ENCODE measurements at places on chromosomes 16 and 17.

DNA sequence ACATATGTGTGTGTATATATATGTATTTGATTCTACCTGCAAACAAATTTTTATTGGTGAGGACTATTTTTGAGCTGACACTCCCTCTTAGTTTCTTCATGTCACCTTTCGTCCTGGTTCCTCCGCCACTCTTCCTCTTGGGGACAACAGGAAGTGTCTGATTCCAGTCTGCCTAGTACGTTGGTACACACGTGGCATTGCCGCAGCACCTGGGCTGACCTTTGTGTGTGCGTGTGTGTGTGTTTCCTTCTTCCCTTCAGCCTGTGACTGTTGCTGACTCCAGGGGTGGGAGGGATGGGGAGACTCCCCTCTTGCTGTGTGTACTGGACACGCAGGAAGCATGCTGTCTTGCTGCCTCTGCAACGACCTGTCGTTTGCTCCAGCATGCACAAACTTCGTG, 29.4 kb upstream of the CACNG5 start:
- DNase-seq: no peak

DNA sequence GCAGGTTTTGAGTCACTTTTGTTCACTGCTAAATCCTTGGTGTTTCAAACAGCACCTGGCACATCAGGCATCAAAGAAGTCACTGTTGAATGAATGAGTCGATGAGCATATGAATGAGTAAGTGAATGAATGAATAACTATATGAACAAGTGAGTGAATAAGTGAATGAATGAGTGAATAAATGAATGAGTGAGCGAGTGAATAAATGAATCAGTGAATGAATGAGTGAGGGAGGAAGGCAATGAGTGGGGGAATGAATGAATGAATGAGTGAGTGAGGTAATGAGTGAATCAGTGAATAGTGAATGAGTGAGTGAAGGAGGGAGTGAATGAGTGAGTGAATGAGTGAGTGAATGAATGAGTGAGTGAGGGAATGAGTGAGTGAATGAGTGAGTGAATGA, 28.8 kb downstream of the TMEM114 start:
- no peak for DNase-seq

- DNase-seq: no peak
Measured at GRCh38 chr17:55410722-55411462, 10.7 kb downstream of the MMD start.

DNA sequence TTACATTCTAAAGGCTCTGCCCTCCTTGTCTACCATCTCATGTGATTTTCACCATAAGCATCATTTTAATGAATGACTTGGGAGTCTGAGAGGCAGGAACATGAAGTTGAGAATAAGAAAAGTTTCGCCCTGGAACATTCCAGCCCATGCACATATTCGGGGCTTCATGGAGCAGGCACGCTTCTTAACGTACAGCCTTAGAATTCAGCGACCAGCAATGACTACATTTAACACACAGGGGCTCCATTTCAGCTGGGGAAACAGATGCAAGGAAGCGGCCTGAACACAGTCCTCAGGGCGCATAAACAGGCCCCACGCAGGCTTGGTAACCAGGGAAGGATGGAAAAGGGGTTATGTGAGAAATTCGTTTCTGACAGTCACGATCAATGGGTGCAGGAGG, 357.4 kb downstream of the SLC39A11 start:
- DNase-seq: no peak

DNA sequence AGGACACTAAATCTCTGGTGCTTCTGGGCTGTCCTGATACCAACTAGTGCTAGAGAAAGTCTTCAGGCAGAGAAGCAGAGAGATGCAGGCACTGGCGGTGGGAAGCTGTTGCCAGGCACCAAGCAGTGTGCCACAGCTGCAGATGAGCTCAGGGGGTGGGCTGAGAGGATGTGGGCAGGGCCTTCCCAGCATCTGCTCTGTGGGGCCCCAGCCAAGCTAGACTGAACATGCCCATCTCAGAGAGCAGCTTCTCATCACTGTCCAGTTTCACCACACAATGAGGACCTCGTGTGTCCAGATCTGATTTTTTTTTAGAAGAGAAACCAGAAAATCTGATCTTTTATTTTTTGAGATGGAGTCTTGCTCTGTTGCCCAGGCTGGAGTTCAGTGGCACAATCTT, 17.1 kb downstream of the PSKH1 start:
- no peak for DNase-seq

DNA sequence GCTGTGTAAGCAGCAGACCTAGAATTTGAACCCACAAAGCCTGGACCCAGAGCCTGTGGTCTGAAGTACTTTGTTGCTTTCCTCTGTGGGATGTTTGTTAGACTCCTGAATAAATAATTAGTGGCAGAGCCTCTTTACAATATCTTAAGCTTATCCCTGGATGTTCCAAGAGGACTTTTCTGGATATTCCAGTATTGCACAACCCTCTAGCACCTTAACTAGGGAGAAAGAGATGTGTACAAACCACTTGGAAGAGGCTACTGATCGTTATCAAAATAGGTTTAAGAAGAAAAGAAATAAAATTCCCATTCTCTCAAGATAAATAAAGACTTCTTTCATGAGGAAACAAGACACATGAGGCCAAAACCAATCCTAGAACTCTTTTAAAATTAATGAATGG, 632.4 kb downstream of the CDH11 start:
- no peak for DNase-seq

GRCh38 chr17:69457603-69458002, 43.1 kb downstream of the MAP2K6 start:
- no peak for DNase-seq

- no peak for DNase-seq
Measured at GRCh38 chr16:68062910-68063393, 22.2 kb upstream of the NFATC3 start.

GRCh38 chr17:49696233-49696761, 11.5 kb downstream of the SLC35B1 start:
- DNase-seq: peak; percentile 73

DNA sequence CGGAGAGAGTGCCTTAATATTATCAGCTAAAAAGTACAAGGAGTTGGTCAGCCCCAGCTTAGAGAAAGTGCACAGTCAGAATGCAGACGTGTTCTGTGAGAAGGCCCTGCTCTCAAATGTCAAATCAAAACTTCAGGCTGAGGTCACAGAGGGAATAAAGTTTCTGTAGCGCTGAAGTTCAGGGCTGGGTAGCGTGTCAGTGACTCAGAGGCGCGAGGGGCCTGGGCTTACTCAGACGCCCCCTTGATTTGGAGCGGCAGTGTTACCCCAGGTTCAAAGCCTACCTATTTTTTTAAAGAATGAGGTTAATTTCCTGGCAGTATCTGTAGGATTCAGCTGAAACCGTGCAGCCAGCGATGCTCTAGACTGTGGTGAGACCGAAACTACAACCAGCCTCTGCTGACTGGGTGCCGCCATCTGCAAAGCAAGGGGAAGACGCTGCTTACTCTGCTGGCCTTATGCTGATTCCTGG, 4.8 kb downstream of the CIAO3 start:
- no peak for DNase-seq

DNA sequence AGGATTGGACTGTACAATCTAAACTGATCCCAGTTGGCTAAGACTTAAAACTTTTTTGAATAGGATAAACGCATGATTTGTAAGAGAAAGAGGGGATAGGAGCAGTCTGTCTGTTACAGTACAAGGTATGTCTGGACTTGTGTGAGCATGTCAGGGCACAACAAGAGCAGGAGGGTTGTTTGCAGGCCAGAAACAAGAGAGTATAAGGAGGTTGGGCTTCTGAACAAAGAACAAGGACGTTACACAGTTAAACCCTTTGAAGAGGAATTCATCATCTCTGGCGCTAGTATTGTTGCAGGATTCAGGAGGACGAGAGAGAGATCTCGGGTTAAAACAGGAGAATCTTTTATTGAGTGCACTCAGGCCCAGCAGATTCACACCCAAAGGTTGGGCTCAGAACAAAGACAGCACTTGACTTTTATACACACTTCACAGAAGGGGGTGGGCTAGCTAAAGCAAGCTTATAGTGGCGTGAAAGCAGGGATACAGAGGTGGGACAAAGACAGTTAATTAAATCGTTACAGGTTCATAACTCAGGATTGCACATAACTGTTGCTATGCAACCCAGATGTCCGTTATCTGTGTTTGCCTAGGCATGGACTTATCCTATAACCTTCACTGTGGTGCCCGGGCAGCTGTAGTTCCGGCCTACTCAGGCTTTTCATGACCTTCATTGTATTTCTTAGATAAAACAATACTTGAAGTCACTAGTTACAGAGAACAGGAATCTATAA, 34.3 kb downstream of the SEC14L1 start:
- DNase-seq: no peak

DNA sequence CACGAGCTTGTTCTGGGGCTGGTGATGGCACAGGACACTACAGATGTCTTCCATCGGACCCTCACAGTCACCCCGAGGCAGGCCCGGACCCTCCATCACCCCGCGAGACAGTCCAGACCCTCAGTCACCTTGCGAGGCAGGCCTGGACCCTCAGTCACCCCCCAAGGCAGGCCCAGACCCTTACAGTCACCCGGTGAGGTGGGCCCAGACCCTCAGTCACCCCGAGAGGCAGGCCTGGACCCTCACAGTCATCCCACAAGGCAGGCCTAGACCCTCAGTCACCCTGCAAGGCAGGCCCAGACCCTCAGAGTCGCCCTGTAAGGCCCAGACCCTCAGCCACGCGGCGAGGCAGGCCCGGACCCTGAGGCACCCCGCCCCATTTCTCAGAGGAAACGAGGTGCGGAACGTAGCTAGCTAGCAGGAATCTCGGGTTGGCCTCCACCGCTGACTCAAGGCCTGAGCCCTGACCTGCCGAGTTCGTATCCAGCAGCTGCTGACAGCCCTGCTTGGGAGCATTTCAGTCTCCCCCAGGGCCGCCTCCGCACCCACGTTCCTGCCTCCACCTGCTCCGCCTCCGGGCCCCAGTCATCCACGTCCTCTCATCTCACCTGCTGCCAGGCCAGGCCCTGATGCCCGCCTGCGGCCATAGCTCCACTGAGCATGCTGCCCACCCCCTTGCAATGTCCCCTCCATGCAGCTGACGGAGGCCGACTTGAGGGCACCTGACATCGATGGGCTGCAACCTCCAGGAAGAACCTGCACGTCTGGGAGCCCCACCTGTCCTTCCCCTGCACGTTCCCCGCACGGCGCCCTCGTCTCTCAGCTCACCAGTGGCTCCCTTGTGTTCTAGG, 28.7 kb downstream of the RPH3AL start:
- no peak for DNase-seq

GRCh38 chr17:75271955-75272847, 1.2 kb upstream of the MIF4GD start:
- no peak for DNase-seq

DNA sequence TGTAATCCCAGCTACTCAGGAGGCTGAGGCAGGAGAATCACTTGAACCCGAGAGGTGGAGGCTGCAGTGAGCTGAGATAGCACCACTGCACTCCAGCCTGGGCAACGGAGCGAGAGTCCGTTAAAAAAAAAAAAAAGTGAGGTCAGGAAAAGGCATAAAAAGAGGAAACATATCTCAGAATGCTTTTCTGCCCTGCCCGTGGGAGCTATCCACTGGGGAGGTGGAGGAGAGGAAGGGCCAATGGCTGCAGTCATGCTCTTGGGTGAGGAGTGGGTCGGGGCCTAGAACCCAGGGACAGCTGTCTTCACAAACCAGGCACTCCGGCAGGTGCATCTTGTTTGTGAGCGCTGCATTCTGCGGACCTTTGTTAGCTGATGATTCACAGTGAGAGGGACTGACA, 60.0 kb upstream of the CDC42EP4 start:
- DNase-seq: no peak

GRCh38 chr17:40064971-40065768, 2.4 kb downstream of the THRA start:
- DNase-seq: no peak

DNA sequence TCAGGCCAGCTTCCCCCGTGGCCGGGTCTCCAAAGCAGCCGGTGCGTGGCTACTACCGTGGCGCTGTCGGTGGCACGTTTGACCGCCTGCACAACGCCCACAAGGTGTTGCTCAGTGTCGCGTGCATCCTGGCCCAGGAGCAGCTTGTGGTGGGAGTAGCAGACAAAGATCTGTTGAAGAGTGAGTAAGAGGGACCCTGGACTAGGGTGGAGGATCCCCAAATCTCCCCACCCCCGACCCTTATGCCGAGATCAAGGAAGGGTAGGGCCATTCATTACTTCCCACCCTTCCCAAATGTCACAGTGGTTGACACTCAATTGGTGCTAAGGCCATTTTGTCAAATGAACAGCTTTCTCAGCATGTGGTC, 1.2 kb downstream of the COASY start:
- no peak for DNase-seq

- no peak for DNase-seq
Measured at GRCh38 chr16:62568926-62569325, 532.7 kb upstream of the CDH8 start.

GRCh38 chr17:50493744-50494143, 14.5 kb upstream of the MYCBPAP start:
- DNase-seq: no peak

DNA sequence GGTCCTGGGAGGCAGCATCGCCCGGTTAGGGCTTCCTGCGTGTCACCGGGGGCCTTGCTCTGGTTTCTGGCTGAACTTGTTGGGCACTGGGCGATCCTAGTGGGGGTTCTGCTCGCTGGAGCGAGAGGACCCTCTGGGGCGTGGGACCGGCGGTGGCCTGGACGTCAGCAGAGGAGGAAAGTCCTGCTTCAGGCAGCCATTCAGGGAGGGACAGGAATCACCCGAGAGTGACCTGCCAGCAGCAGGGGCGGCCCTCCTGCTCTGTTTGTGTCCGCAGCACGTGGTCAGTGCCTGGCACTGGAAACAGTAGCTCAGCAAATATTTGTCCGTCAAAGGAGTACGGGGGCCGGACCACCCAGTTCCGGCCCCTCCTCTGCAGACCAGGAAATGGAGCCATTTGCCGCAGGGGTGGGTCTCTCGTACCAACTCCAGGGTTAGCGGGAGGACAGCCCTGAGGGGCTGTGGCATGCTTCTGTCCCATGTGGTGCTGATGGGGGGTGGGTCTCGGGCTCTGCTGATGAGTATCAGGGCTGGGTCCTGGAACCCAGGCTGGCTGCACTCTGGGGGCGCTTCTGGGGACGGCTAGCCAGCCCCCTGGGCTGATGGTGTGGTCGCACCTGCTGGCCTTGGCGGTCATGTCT, 48.3 kb downstream of the BAIAP2 start:
- no peak for DNase-seq

- DNase-seq: no peak
Measured at GRCh38 chr17:5583426-5584382, 605 bp downstream of the NLRP1 start.

DNA sequence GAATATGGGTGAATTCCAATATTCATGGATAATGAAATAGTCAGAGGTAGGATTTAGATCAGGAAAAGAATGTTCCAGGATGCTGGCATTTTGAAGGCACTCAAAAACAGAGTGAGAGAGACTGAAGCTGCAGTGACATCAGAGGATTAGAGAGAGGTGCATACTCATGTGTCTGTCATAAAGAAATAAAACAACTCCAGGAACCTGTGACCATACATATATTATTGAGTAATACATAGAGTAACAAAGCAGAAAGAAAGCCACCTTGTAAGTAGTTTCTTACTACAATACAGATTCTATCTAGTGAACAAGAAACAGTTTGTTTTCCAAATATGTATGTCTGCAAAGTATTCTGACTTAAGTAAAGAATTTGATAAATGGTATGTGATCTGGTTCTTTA, 62.3 kb upstream of the PHOSPHO1 start:
- no peak for DNase-seq

GRCh38 chr17:45129426-45129939, 2.8 kb downstream of the PLCD3 start:
- DNase-seq: no peak
